Stimulated activated CD4-positive, alpha-beta T cell treated with anti-CD3 and anti-CD28 coated beads, Interleukin-12 subunit alpha, Interleukin-12 subunit beta, amount 100 ng/mL, for 48 hours (primary cell): ENCODE measurements at places on chromosomes 5 and 9.

GRCh38 chr5:21862986-21863385 is 990.2 kb downstream of the CDH12 start:
- no peak for DNase-seq

- no peak for DNase-seq
Observed at GRCh38 chr5:96716007-96716406, 53.8 kb downstream of the CAST start.

- DNase-seq, result no peak
Observed at GRCh38 chr5:79509244-79509885, 4.6 kb downstream of the HOMER1 start.

DNA sequence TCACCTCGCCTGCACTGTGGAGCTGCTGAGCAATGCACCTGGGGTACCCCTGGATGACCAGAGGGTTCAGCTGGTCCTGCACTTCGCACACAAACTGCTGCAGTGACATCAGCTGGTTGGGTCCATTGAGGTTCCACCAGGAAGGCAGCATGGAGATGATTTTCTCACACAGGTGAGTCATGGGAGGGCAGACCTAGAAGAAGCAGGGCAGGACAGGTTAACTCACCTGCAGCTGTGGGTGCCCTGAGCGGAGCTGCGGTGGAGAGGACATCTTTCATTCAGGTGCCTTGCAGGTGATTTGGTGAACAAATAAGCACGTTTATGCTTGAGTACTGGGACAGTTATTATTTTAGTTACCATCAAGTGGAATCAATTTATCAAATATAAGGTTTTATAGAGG is 73.6 kb downstream of the CTSL start:
- DNase-seq, result no peak

- no peak for DNase-seq
Observed at GRCh38 chr5:41815663-41816229, 54.5 kb downstream of the OXCT1 start.

- DNase-seq, result no peak
Observed at GRCh38 chr9:109517901-109518377, 19.8 kb upstream of the PTPN3 start.

DNA sequence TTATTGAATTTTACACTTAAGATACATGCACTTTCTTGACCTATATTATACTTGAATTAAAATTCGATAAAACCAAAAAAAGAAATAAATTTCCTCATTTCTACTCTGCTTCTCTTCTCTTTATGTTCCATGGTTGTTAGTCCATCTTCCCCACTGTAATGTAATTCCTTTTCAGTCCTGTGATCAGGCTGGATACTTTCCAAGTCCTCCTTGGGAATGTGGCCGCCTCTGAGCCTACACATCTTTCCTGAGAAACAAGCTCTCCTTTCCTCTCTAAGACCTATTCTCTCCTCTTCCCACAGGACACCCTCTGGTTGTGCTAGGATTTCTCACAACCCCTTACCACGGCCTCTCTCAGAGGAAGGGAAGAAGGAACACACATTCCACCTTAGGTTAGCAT is 285.1 kb downstream of the DNAH5 start:
- no peak for DNase-seq

DNA sequence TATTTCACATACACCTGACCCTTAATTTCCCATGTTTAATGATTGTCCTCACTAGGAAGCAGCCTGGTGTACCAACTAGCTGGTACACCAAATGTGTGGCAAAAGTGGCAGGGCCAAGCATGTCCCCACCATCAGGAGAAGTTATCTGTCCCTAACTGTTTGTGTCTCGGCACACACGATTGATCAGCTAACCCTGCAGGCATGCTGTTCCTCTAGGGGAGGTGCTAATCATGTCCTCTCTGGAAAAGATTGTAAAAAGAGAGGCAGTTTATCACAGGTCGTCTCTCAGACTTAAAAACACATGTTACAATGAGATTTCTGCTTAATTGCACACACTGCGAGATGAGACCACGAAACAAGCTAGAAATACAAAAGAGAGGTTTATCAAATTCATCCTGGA is 342.7 kb downstream of the DIRAS2 start:
- no peak for DNase-seq

- DNase-seq, result no peak
Observed at GRCh38 chr9:76595645-76596044, 136.7 kb downstream of the GCNT1 start.
